Stimulated activated CD8-positive, alpha-beta memory T cell treated with anti-CD3 and anti-CD28 coated beads, Interleukin-15, amount 100 ng/mL, for 4 hours (primary cell): ENCODE measurements at places on chromosomes 7 and 10.

GRCh38 chr10:46330894-46331293, 44.1 kb downstream of the ANTXRL start:
- no peak for DNase-seq

- no peak for DNase-seq
These were observed 75.9 kb upstream of the NXPH1 start for GRCh38 chr7:8357536-8357935.

DNA sequence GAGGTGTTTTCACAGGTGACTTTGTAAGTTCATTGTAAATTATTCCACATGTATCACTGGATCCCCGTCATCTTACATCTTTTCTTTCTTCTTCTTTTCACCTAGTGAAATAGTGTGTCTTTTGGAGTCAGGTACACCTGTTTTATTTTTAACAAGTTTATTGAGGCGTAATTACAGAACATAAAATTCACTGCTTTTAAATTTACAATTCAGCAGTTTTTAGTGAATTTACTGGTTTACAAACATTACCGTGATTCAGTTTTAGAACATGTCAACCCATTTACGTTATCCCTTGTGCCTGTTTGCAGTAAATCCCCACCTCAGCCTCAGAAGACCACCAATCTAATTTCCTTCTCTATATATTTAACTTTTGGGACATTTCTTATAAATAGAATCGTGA, 256.9 kb downstream of the EXOC4 start:
- no peak for DNase-seq

DNA sequence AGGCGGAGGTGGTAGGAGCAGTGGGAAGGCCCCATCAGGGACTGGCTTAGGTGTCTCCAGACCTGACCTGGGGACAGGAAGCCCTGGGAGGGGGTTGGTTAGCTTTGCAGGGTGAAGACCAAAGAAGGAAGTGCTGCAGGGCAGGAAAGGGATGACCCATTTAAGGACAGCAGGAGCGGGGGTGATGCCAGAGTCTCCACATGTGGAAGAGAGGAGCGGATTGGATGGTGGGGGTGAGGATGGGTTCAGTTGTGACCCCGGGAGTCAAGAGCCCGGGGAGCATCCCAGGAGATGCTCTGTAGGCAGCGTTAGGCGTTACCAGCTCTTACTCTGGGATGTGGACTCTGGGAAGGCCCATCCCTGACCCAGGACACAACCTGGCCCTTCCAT, 3.1 kb upstream of the LDB3 start:
- DNase-seq, result no peak

- DNase-seq, result no peak
These were observed 72.4 kb upstream of the PDE1C start for GRCh38 chr7:32142649-32143048.

DNA sequence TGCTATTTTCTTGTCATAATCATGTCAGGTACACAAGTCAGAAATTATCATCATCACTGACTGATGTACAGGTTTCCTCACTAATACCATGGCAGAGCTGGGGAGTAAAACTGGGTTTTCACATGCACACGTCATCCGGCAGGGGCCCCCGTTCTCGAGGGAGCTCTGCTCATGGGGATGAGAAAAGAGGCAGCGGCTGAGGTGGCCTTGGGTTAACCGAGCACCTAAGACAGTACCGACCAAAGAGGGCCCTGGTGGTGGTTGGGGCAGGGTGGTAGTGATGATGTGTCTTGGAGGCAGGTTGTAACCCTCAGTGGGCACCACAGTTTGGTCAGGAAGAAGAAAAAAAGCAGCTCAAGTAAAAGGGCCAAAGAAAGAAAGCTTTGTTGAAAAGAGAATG, 12.1 kb upstream of the TRPV6 start:
- DNase-seq, result no peak

GRCh38 chr10:93026072-93026471, 34.5 kb upstream of the CYP26C1 start:
- DNase-seq, result no peak

DNA sequence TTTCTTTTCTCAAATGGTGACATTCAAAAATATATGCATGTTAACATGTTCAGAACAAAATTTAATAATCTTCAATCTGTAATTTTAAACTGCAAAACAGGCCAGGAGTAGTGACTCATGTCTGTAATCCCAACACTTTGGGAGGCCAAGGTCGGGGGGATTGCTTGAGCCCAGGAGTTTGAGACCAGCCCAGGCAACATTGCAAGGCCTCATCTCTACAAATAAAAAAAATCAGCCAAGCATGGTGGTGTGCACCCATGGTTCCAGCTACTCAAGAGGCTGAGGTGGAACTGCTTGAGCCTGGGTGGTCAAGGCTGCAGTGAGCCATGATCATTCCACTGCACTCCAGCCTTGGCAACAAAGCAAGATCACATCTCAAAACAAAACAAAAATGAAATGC, 394.3 kb downstream of the PARD3 start:
- no peak for DNase-seq

GRCh38 chr7:134542195-134542771, 6.6 kb upstream of the AKR1B15 start:
- DNase-seq, result no peak

DNA sequence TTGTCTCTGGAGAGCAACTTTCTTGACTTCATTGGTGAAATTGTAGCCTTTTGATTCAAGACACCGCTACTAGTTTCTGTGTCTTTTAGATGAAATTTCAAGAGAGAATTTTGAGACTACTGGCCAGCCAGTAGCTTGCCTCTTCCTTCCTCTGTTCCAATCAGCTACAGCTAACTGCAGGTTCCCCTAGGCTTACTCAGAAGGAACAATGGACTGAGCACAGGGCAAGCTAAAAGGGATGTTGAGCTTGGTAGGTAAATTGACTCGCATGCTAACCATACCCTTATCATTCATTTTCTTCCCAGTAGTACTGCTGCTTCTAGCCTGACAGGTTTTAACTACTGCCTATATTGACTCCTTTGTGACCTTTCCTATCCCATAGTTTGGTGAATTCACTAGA, 81.1 kb downstream of the RUNDC3B start:
- DNase-seq, result no peak

DNA sequence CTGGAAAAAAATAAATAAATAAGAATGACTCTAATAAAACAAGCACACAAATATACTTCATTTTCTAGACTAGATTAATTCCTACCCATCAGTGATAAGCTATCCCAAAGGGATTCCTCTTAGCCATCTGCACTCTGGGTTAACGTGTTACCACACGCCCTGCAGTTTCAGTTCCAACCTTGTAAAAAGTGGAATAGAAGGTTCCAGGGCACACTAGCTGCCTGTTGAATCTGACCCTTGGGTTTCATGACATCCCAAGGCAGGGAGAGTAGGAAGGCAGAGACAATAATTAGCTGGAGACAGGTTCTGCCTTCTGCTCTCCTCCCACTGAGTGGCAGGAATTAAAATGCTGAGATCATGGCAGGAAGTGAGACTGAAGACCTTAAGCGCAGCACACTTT, 33.5 kb downstream of the SLC37A3 start:
- DNase-seq, result no peak

GRCh38 chr10:129704225-129704624, 237.2 kb downstream of the MGMT start:
- no peak for DNase-seq

GRCh38 chr7:21867226-21867625, 78.5 kb downstream of the CDCA7L start:
- DNase-seq, result no peak
